Right ventricle myocardium inferior (tissue), 1 donor: ENCODE measurements at places on chromosomes 13 and 19. TPM values are rescaled to one million over a fixed set of nuclear protein-coding genes. Genes with fewer than 3 reads are reported as not detected.

Gene CGB3
- not detected for total RNA-seq

Gene ZNF284
- 1.7 TPM for total RNA-seq

Gene NCAN
- total RNA-seq: not detected

Gene ERVV-1
- not detected for total RNA-seq

Gene CD37
- 9.1 TPM for total RNA-seq

Gene HIF3A
- 73.8 TPM for total RNA-seq

Gene SOX1
- not detected for total RNA-seq

Gene IGFL3
- not detected for total RNA-seq
